Activated CD8-positive, alpha-beta T cell treated with anti-CD3 and anti-CD28 coated beads, Interleukin-2, amount 10 ng/mL, durations not matched to agents 7 days and 5 days (primary cell): ENCODE measurements at places on chromosomes 4 and X.
A peak's percentile ranks its signal among the peaks of the same experiment; 100 is the strongest.

DNA sequence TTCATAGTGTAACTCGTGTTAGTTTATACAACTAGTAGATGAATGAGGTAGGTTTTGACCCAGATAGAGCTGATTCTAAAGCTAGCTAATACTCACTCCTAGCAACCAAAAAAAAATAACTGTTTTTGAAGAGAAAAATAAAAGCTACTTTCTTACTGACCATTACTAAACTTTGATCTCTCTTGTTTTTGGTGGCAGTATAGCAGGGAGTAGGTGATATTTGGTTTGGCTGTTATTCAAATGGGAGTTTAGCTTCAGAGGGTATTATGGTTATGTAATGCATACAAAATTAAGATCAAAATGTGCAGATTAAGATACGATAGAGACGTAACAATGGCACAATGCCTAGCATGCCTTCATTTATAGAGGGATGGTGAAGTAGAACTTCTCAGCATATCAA is 1104.5 kb downstream of the PCDH19 start:
- DNase-seq: no peak

GRCh38 chrX:110803506-110803905 is 7.9 kb upstream of the CHRDL1 start:
- DNase-seq: no peak

- no peak for DNase-seq
These were observed 58.6 kb downstream of the FUNDC1 start for GRCh38 chrX:44483965-44484606.

DNA sequence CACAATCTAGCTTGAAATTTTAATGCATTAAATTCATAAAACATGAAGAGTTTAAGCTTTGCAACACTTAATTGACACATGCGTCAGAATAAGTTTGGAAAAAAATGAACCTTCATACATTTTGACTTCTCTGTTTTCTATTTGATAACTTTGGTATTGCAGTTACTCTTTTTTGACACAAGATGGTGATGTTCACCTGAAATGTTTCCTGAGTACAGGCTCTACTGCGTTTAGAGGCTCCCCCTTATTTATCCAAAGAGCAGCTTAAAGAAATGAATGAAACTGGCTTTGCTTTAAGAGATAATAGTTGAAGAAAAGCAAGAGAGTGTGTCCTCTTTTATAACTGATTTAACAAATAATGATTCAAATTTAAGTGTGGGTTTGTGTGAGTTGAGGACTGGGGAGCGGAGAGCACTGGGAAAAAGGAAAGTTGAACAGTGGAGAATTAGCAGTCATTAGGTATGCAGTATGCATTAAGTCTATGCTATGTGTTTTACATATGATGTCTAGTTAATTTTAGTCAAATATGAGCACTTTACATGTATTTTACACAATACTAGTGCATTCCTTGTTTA is 180.6 kb upstream of the NUDT6 start:
- no peak for DNase-seq

DNA sequence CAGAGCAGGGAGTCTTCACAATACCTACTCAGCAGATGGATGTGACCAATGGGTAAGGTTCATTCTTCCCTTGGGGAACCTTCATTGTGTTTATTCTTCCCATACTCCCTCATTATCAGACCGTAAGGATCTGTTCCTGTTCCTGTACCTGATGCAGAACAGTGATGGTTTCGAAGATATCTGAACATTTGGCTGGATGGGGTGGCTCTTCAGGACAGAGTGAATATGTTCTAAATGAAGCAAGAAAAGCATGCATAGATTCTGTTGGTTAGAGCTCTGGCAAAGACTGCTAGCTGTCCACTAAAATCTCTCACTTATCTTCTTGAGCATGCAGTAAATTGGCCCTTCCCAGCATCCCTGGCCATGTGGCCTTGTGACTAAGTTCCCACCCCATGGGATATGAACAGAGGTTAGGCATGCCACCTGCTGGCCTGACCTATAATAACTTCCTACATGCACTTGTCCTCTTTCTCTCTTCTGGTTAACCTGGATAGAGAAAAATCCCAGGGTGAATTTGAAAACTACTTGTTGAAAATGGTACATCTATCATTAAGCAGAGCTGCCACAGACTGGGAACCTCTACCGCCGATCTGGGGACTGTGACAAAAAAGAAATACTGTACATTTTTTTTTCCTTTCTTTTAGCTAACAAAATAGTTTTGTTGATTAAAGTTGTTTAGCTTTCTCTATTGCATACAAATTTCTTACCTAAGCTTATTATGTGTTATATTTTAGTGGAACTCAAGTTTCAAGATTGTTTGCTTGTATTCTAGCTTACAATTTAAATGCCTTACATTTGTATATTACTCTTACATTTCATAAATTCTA is 60.0 kb upstream of the BANK1 start:
- peak; percentile 62 for DNase-seq

DNA sequence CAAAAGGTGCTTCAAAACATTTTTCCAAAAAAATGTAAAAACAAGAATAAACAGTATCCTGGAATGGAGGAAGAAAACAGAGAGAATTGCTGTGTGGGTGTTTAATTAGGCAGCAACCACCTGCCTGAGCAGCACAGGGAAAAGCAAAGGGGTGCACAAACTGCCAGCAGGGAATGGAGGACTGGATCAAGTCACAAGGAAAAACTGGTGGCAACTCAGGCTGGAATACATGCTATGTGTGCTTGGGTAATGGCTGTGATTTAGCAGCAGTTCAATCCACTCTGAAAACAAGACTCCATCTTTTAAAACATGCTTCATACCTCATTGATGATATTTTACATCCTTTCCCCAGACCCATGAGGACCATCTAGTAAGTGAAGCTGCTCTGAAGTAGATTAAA is 179.5 kb downstream of the HS6ST2 start:
- no peak for DNase-seq

- DNase-seq: no peak
These were observed 18.6 kb downstream of the LIMCH1 start for GRCh38 chr4:41556526-41556925.

- no peak for DNase-seq
These were observed 50.7 kb upstream of the KIT start for GRCh38 chr4:54607067-54607466.

DNA sequence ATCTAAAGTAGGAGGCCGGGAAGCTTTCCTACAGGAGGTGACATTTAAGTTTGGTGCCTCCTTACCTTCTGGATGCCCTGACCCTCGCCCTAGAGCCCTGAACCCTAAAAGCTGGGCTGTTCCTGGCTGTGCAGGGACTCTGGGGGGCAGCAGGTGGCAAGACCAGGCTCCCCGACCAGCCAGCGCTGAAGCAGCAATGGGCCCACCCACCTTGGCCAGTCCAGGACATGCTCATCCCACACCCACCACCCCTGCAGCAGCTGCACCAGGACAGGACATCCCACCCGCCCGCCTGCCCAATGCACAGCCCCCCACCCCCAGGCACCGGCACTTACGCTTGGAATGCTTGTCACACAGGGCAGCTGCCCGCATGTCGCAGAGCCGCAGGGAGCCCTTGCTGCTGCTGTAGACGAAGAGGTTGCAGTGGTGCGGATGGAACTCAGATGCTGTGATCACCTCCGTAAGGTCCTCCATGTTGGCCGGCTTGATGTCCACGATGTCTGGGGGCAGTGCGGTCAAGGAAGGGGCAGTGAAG is 77.9 kb downstream of the WFS1 start:
- no peak for DNase-seq

- DNase-seq: no peak
These were observed 76.9 kb downstream of the SLC30A9 start for GRCh38 chr4:42067264-42067663.
